ENCODE measurements at places on chromosomes 12 and 14.

- DNase-seq = no peak
Measured at GRCh38 chr14:69657950-69658355, 46.6 kb downstream of the SUSD6 start.

DNA sequence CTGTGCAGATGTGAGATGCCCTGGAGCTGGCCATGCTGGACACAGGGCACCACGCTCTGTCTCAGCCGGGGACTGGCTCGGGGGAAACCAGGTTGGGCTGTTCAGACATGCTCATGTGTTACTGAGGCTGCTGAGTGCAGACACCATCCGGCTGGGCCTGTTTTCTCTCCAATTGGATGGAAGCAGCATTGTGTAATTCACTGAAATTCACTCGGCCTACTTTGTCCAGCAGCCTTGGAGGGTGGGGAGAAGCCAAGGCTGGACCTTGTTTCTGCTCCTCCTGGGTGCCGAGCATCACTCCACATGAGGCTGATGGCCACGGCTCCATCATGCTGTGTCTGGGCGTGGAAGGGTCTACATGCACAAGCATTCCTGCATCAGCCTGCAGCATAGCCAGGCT, 130.7 kb downstream of the SMOC1 start:
- no peak for DNase-seq

DNA sequence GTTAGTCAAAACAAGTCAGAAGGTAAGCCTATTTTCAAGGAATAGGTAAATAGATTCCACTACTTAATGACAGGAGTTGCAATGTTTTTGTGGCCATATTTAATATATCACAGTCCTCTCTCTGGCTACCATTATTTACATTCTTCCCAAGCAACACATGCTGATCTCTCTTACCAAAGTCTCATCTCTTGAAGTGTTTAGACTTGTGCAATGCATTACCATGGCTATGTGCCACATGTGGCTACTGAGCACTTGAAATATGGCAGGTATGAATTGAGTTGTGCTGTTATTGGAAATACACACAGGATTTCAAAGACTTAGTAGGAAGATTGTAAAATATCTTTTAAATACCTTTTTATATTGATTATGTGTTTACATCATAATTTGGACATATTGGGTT, 262.4 kb upstream of the PDE3A start:
- no peak for DNase-seq

DNA sequence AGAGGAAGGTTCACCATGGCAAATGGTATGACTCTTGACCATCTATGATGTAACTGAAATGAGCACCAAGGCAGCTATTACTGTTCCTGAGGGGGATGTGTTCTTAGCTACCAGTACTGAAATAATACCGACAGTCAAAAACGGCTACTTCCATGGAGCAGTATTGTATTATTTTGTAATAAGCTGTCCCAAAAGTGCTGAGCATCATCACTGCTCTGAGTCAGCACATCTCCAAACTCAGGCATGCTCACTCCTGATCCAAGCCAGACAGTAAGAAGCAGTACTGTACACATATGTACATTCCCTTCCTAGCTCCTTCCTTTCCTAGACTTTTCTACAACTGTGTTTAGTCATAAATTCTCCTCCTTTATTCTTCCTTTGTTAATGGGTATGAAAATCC, 8.6 kb downstream of the VTI1B start:
- no peak for DNase-seq

GRCh38 chr12:48936379-48936979, 11.2 kb upstream of the FKBP11 start:
- DNase-seq = peak; percentile 86

GRCh38 chr12:130601327-130601726, 114.8 kb downstream of the RIMBP2 start:
- no peak for DNase-seq

GRCh38 chr14:52327374-52328226, 13.5 kb downstream of the PTGER2 start:
- DNase-seq = no peak

- DNase-seq = no peak
Measured at GRCh38 chr12:84802161-84802560, 110.4 kb downstream of the SLC6A15 start.

DNA sequence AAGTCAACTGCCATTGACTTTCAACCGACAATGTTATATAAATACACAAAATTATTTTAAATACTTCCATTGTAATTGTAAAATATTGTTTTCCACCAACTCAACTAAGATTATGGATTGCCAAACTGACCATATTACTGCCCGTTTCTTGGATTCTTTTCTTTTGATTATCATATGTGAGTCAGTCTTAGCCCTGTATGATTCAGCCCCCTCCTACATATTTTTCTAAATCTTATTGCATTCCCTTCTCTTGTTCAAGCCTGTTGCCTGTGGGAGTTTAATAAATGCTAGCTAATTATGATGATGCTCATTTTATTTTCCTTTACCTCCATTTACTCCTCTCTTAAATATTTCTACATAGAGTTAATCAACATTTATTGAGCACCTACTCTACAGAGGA, 6.8 kb downstream of the RASSF9 start:
- no peak for DNase-seq

DNA sequence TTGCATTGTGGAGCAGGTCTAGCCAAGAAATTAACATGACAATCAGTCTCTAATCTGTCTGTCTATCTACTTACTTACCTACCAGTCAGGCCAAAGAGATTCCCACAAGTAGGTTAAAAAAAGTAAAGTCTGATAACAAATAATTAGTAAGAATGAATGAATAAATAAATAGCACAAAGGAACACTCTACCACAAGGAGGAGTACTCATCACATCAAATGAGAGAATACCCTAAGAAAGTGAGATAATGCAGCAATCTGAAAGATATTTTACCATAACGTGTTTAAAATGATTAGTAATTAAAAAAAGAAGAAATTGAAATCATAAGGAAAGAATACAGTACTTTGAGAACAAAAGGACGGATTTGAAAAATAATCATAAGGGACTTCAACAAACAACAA, 187.2 kb downstream of the SYNE2 start:
- no peak for DNase-seq

GRCh38 chr14:104582662-104583061, 3.1 kb downstream of the C14orf180 start:
- no peak for DNase-seq

- no peak for DNase-seq
Measured at GRCh38 chr14:105272623-105273022, 24.3 kb downstream of the BTBD6 start.

DNA sequence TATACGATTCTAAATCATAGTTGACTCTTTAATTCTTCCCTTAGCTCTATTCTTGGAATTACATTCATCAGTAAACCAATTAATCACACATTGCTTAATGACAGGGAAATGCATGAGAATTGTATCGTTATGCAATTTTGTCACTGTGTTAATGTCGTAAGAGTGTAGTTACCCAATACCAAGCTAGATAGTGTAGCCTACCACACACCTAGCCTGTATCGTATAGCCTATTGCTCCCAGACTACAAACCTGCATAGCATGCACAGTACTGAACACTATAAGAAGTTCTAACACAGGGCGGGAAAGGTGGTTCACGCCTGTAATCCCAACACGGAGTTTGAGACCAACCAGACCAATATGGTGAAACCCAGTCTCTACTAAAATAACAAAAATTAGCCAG, 24.7 kb downstream of the HNRNPC start:
- no peak for DNase-seq

DNA sequence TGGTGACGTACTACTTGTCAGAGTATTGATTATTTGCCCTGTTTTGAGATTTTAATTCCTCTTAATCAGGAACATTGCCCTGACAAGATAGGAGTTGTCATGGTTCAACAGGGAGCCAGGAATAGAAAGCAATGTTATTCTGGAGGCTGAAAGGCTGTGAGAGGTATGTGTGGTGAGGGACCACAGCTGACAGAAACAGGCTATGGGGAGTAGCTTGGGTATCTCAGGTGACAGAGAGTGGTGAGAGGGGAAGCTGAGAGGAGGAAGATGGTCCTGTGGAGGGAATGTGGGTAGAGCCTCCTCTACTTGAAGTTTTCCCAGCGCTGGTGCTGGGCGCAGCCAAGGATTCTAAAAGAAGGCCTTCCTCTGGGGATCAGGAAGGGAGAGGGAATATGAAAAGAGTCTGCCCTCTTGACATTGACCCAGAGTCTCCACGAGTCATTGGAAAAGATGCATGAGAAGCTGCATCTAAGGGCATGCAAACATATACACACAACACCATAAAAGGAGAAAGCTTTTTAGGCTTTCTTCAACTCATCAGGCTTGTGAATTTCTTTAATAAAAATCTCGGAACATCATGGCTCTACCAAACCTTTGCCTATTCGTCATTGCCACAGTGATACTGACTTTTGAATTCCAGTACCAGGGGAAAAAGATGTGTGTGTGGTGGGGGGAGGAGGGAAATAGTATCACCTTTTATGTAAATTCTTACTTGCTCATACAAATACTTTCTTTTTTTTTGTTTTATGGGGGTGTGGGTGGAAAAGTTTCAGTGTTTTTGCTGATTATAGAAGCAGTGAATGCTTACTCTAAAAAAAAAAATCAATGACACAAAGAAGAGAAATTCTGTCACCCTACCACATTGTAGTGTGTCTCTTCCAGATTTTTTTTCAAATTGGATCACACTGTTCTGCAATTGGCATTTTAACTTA, 39.9 kb upstream of the DHRS7 start:
- DNase-seq = no peak

- no peak for DNase-seq
Measured at GRCh38 chr12:89140141-89140540, 212.2 kb downstream of the DUSP6 start.

DNA sequence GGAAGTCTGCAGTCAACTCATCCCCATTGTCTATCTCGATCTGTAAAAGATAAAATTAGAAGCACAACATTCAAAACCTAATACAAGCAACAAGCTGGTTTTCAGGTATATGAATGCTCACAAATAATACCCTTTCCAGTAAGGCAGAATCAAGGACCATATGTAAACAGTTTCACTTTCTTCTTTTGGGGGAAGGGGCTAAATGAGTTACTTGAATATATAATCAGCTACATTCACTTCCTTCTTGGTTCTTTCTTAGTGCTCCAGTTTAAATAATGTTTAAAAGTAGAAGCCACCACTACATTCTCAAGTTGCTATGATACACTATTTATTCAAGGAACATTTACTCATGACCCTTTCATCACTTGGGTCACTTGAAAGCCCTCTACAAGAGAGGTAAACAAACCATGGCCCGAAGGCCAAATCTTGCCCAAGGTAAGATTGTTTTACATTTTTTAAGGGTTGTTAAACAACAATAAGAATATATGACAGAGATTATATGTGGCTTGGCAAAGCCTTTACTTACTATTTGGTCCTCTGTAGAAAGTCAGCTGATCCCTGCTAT, 10.3 kb downstream of the TWF1 start:
- DNase-seq = no peak

- DNase-seq = no peak
Measured at GRCh38 chr14:74919421-74920165, 3.5 kb downstream of the RPS6KL1 start.

DNA sequence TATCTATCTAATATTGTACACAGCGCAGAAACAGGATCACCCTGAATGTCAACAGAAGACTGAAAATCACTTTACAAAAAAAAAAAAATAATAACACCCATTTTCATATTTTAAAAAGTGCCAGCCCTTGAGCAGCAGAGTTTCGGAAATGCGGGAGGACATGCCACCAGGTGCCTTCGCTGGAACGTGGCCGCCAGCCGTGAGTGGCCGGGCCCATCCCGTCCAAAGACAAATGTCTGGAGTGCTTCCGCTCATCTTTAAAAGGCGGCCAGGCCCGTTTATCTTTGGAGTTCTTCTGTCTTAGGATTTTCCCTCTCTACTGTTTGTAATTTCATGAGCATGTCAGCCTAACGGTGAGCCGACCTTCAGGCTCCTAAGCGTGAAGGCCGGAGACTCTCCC, 43.5 kb downstream of the LRTM2 start:
- DNase-seq = no peak

GRCh38 chr12:112992541-112993398, 14.5 kb downstream of the OAS2 start:
- DNase-seq = peak; percentile 43

DNA sequence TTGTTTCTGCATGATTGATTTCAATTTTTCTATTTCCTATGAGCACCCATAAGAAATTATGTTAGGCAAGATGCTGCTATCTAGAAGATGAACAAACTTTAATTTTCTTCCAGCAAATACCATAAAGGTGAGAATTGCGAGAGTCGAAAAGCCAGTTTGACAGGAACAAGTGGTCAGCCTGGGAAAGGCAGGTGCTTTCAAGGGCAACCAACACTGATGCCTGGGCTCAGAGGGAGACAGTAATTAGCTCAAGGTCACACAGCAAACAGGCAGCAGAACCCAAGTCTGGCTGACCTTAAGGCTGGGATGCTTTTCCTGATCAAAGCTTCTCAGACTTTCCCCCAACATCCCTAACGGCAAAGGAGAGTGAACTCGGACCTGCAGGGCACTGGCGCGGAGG, 6.8 kb upstream of the OTUB2 start:
- DNase-seq = no peak

- DNase-seq = no peak
Measured at GRCh38 chr12:40788276-40788675, 96.0 kb downstream of the CNTN1 start.

DNA sequence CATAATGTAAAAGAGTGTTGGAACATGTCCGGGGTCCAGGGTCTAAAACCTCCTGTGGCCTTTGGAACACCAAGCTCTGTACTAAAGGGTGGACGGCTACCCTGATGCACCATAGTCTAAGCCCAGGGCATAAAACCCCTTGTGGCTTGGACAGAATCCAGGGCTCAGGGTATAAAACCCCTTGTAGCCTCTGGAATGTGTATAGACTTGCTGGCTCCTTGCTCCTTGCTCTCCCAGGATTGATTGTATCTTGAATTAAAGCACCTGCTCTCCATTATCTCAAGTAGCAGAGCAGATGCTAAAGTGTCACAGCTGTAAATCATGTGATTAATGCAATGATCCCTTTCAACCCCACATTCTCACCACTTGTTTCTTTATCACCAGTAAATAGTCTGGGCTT, 556.5 kb downstream of the LRFN5 start:
- DNase-seq = no peak

GRCh38 chr14:54275997-54276725, 120.6 kb upstream of the CDKN3 start:
- DNase-seq = no peak

- DNase-seq = no peak
Measured at GRCh38 chr12:118356809-118357256, 15.9 kb downstream of the TAOK3 start.

DNA sequence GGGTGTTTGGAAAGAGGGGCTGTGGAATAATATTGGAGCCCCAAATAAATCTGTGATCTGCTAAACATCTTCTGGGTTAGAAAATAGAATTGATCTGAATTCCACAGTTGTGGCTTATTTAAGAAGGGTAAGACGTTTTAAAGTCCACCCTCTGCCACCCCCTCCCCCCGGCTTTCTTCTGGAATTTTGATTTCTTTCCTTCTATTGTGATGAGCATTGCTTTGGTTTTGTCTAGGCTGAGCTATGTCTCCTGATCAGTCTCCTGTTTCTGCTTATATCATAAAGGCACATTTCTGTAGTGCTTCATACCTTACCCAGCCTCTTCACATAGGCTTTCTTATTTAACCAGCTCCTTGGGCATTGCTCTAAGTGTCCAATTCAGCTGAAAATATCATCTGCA, 77.3 kb upstream of the SLC38A2 start:
- DNase-seq = no peak

- DNase-seq = peak; percentile 4
Measured at GRCh38 chr12:52119398-52120254, 40.1 kb downstream of the SMIM41 start.

GRCh38 chr12:7004840-7005239, 13.4 kb downstream of the LPCAT3 start:
- no peak for DNase-seq

Data from activated T-cell treated with anti-CD3 and anti-CD28 coated beads for 4 hours (primary cell).